ENCODE measurements at places on chromosomes 7 and 10.

DNA sequence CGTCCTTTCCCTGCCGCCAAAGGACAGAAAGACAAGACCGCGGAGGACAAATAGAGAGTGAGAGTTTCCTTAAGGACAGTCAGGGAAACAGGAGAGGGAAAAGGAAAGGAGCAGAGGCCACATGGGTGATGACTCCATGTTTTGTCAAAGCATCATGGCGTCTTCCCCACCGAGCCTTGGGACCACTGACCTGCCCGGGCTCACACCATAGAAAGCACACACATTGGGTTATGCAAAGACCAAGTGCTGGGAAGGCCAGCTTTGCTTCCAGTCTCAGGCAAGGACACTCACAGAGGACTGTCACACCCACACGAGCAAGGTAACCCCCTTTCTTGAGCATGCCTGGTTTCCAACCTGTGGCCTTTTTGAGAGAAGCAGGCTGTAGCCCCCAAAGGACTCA lies 23.3 kb upstream of the HABP2 start:
- H3K4me1 ChIP-seq: peaks cover 13% of the 10 kb centered on the region
- H3K36me3 ChIP-seq: no peaks in the 10 kb centered on the region
- peaks cover 25% of the 10 kb centered on the region for H3K27me3 ChIP-seq
- no peak for DNase-seq
- H3K27ac ChIP-seq: no peak overlapping the region

- no peaks in the 10 kb centered on the region for H3K36me3 ChIP-seq
- no peak for DNase-seq
- peaks cover 11% of the 10 kb centered on the region for H3K4me1 ChIP-seq
- no peak overlapping the region for H3K27ac ChIP-seq
- no peak overlapping the region for H3K4me3 ChIP-seq
- no peaks in the 10 kb centered on the region for H3K27me3 ChIP-seq
These were observed 312.2 kb downstream of the GALNT17 start for GRCh38 chr7:71444130-71444529.

- no peak for DNase-seq
- no peaks in the 10 kb centered on the region for H3K27me3 ChIP-seq
- H3K27ac ChIP-seq: no peak overlapping the region
- H3K36me3 ChIP-seq: peaks cover 10% of the 10 kb centered on the region
These were observed 28.5 kb downstream of the NACAD start for GRCh38 chr7:45060295-45060694.

DNA sequence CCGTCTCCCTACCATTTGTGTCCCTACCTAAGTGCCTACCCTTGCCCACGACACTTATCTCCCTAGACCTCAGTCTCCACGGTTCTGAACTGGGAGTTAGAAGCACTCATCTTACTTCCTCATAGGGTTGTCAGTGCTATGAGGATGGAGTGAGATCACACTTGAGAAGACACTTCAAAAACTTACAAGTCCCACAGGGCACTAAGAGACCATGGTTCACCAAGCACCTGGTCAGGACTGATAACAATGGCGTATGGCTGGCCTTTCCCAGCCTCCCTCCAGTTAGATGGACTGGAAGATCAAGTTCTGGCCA lies 43.2 kb downstream of the KCNMA1 start:
- H3K36me3 ChIP-seq: no peaks in the 10 kb centered on the region
- no peak for DNase-seq
- H3K4me1 ChIP-seq: no peaks in the 10 kb centered on the region
- peaks cover 8% of the 10 kb centered on the region for H3K27me3 ChIP-seq
- H3K27ac ChIP-seq: no peak overlapping the region
- no peak overlapping the region for H3K4me3 ChIP-seq

DNA sequence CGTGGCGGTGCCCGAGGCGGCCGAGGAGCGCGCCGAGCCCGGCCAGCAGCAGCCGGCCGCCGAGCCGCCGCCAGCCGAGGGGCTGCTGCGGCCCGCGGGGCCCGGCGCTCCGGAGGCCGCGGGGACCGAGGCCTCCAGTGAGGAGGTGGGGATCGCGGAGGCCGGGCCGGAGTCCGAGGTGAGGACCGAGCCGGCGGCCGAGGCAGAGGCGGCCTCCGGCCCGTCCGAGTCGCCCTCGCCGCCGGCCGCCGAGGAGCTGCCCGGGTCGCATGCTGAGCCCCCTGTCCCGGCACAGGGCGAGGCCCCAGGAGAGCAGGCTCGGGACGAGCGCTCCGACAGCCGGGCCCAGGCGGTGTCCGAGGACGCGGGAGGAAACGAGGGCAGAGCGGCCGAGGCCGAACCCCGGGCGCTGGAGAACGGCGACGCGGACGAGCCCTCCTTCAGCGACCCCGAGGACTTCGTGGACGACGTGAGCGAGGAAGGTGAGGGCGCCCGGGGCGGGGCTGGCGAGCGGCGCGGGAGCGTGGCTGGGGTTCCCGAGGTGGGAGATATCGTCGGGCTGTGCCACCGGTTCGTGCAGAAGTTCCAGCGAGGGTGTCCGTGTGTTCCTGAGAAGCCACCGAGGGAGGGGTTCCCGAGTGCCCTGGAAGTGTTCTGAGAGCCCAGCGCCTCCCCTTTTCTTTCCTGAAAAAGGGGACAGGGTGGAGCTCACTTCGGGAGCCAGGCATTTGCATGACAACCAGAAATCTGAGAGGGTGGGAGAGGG lies 495 bp downstream of the EIF3B start:
- H3K27me3 ChIP-seq: peaks cover 3% of the 10 kb centered on the region
- no peak for DNase-seq
- peak overlapping the region; percentile 99 for H3K4me3 ChIP-seq
- H3K36me3 ChIP-seq: peaks cover 9% of the 10 kb centered on the region
- peaks cover 23% of the 10 kb centered on the region for H3K4me1 ChIP-seq

- no peaks in the 10 kb centered on the region for H3K36me3 ChIP-seq
- no peaks in the 10 kb centered on the region for H3K27me3 ChIP-seq
- no peak for DNase-seq
- H3K4me3 ChIP-seq: peak overlapping the region; percentile 47
- H3K27ac ChIP-seq: peak overlapping the region; percentile 55
These were observed 55.2 kb upstream of the TNRC18 start for GRCh38 chr7:5478568-5479430.

DNA sequence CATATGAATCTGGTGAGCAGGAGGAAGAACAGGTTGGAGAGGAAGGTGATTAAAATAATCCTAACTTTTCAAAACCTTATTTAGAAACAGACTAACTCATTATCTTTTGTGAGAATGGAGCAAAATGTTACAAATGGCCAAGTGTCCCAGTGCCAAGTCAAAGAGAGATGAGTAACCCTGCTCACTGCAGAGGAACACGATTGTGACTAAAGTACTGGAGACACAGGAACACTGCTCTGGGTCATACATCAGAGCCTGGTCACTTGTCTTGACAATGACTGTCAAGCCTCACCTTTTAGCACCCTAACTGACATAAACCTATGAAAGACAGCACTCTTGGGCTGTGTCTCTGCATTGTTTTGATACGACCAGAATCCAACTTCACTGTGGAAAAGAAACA lies 108.8 kb downstream of the SGMS1 start:
- H3K27me3 ChIP-seq: no peaks in the 10 kb centered on the region
- H3K4me3 ChIP-seq: no peak overlapping the region
- DNase-seq: no peak
- peaks cover 8% of the 10 kb centered on the region for H3K4me1 ChIP-seq

DNA sequence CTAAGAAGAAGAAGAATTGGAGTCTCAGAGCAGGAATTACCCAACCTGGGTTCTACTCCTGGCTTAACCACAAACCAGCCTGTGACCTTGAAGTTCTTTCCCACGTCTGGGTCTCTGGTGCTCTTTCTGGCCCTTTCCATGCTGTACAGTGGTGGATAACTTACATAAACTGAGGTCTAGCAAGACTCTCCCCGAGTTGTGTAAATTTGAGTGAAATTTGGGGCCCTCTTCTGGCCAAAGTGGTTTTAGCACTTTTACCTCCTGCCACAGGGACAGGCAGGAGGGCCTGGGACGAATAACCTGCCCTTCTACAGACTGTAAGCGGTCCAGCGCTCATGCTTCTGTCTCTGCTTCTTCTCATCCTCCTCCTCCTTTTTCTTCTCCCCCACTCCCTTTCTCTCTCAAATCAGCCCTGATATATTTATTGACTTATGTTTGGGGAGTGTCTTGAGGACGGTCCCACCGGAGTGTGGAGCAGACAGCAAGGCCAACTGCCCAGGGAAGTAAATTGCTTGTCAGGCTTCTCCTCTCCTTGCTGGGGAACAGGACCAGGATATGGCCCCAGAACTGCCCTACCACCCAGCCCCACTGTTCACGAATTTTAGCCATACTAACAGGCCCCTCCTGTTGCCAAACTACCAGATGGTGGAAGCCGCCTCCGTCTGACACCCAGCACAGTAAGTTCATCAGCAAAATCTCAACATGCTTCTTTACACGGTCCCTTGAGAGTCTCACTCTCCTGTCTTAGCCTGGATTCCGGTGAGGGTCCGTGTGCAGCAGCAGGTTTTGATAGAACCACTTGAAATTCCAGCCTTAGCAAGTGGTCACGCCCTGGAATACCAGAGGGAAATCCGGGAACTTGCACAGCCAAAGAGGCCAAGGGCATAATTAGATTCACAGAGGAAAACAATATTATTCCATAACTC lies 4.0 kb upstream of the SH3PXD2A start:
- H3K4me1 ChIP-seq: peaks cover 26% of the 10 kb centered on the region
- peaks cover 6% of the 10 kb centered on the region for H3K27me3 ChIP-seq
- peak overlapping the region; percentile 44 for H3K4me3 ChIP-seq
- DNase-seq: no peak
- no peaks in the 10 kb centered on the region for H3K36me3 ChIP-seq

DNA sequence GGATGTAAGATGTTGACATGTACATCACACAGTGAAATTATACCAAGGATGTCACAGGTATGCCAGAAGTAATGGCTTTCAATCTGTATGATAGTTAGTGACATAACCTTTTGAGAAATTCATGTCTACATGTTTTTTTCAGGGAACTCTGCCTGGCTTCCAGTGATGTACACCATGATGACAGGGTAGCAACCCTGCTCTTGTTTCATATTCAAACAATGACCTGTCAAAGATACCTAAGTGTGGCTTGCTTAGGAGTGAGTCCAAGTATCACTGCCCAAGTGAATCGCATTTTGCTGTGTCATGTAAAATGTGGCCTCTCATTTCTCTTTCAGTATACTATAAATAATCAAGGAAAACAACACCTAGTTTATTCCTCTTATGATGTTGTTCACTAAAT lies 205.8 kb upstream of the DKK1 start:
- DNase-seq: no peak
- no peak overlapping the region for H3K4me3 ChIP-seq
- H3K27ac ChIP-seq: no peak overlapping the region
- peaks cover 5% of the 10 kb centered on the region for H3K4me1 ChIP-seq

GRCh38 chr10:48273741-48274140 lies 755 bp downstream of the FRMPD2 start:
- no peak for DNase-seq
- H3K4me3 ChIP-seq: no peak overlapping the region
- H3K4me1 ChIP-seq: no peaks in the 10 kb centered on the region
- H3K27ac ChIP-seq: no peak overlapping the region
- peaks cover 21% of the 10 kb centered on the region for H3K27me3 ChIP-seq

GRCh38 chr10:89295597-89295996 lies 6.2 kb upstream of the IFIT2 start:
- peaks cover 3% of the 10 kb centered on the region for H3K36me3 ChIP-seq
- no peaks in the 10 kb centered on the region for H3K27me3 ChIP-seq
- H3K27ac ChIP-seq: no peak overlapping the region
- no peak overlapping the region for H3K4me3 ChIP-seq

DNA sequence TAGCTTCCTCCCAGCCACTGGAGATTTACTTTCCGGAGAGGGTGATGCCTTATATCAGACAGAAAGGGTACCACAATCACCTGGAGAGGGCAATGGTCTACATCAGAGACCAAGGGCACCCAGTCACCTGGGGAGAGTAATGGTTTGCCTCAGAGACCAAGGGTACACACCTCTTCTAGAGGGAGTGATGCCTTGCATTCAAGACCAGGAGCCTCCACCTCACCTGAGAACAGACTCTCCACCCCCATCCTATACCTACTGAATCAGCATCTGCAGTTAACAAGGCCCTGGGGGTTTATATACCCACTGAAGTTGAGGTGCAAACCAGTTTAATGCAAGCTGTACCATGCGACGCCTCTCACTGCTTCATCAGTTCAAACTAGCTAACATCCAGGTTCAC lies 270.2 kb upstream of the IGFBP3 start:
- H3K4me3 ChIP-seq: no peak overlapping the region
- no peaks in the 10 kb centered on the region for H3K36me3 ChIP-seq
- no peaks in the 10 kb centered on the region for H3K4me1 ChIP-seq
- H3K27me3 ChIP-seq: no peaks in the 10 kb centered on the region
- no peak overlapping the region for H3K27ac ChIP-seq
- DNase-seq: no peak

GRCh38 chr7:1100834-1101562 lies 13.1 kb downstream of the GPER1 start:
- H3K27ac ChIP-seq: no peak overlapping the region
- H3K4me1 ChIP-seq: peaks cover 46% of the 10 kb centered on the region
- peaks cover 14% of the 10 kb centered on the region for H3K36me3 ChIP-seq
- no peak for DNase-seq
- no peaks in the 10 kb centered on the region for H3K27me3 ChIP-seq
- no peak overlapping the region for H3K4me3 ChIP-seq

DNA sequence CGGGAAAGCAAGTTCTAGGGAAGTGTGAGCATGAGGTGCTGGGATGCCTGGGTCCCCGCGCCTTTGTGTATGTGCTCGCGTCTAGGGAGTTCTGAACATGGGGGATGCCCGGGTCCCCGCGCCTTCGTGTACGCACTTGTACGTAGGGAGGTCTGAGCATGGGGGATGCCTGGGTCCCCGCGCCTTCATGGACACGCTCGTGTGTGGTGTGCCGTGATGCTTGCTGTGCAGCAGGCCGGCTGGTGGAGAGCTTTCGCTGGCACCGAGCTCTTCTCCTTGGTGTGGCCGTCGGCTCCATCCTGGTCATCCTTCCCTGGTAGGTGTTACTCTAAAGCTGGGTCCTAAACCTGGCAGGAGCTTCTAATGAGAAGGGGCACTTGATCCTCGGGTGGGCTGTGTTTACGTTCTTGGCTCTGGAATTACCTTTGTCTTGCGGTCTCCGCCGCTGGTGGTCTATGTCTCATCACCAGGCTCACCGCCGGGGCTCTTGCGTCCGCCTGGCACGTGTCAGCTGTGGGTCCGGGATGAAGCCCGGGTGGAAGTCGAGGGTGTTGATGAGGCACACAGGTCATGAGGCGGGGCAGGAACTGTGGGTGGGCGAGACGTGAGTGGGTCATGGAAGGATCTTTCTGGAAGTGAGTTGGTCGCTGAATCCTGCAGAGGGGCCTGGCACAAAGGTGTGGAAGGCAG lies 63.5 kb downstream of the DNAJB6 start:
- no peak overlapping the region for H3K4me3 ChIP-seq
- DNase-seq: no peak
- H3K4me1 ChIP-seq: peaks cover 17% of the 10 kb centered on the region

GRCh38 chr7:91945476-91945875 lies 4.8 kb downstream of the AKAP9 start:
- H3K4me1 ChIP-seq: peaks cover 19% of the 10 kb centered on the region
- no peak overlapping the region for H3K4me3 ChIP-seq
- no peaks in the 10 kb centered on the region for H3K27me3 ChIP-seq
- H3K27ac ChIP-seq: peak overlapping the region; percentile 8
- peaks cover 13% of the 10 kb centered on the region for H3K36me3 ChIP-seq
